Coronary artery (tissue), 2 donors: ENCODE measurements at places on chromosomes 7 and 10.

- no peak for DNase-seq
These were observed 6.8 kb downstream of the SLC25A13 start for GRCh38 chr7:96315125-96315512.

GRCh38 chr10:91196268-91197048, 24.0 kb upstream of the PCGF5 start:
- DNase-seq, result no peak

- DNase-seq, result no peak
These were observed 136.8 kb downstream of the GALNT11 start for GRCh38 chr7:152162287-152162686.

DNA sequence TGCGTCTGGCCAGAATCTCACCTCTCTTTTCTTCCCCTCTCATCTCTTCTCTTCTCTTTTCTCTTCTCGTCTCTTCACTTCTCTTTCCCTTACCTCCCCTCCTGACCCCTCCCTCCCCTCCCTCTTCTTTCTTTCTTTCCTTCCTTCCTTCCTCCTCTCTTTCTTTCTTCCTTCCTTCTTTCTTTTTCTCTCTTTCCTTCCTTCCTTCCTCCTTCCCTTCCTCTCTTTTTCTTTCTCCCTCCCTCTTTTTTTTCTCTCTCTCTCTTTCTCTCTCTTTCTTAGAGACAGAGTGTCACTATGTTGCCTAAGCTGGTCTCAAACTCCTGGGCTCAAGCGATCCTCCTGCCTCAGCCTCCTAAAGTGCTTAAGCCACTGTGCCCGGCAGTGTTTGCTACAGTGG, 4.6 kb upstream of the GTF2IRD1 start:
- DNase-seq, result no peak

GRCh38 chr7:24669971-24670591, 87.2 kb downstream of the GSDME start:
- DNase-seq, result no peak

DNA sequence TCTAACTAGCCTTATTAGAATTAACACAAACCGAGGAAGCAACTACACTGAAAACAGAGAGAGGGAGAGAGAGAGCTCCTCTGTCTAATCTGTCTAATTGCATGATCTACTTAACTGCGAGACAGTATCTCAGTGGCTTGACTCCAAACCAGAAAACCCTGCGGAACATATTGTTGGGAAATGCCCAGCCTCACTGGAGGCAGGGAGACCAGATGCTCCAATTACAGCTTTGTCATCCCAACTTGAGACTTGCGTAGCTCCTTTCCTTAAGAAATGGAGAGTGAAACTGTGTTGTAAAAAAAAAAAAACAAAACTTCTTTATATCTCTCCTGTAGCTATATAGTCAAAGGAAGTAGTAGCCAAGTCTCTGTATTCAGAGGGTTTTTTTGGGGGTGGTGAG, 52.0 kb upstream of the ZNRF2 start:
- no peak for DNase-seq

DNA sequence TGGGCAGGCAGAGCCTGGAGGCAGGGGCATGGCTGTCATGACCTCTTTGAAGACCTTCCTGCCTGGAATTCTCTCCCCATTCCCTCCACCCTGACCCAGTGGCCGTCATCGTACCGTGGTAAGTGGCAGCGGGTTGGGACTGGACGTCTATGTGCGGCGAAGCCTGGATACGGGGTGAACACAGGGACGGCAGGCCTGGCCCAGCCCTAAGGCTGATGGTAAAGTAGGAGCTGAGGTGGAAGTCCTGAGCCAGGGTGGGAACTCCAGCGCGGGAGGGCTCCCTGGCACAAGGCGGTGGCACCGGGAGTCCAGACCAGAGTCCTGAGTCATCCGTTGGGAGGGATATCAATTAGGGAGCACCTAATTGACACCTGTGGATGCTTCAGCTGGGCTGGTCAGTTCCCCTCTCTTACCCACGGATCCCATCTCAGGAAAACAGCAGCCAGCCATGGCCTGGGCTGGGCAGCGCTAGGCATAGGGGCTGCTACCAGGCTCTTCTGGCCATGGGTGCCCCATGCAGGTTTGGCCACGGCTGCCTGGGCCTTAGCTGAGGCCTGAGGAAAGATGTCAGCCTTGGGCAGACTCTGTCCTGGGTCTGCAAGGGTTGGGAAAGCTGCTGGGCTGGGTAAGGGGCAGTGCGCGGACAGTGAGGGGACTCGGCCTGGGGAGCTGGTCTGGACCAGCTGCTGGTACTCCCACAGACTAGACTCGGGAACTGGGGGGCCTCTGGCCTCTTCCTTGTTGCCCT, 3.3 kb downstream of the PPIF start:
- peak; percentile 72 for DNase-seq

DNA sequence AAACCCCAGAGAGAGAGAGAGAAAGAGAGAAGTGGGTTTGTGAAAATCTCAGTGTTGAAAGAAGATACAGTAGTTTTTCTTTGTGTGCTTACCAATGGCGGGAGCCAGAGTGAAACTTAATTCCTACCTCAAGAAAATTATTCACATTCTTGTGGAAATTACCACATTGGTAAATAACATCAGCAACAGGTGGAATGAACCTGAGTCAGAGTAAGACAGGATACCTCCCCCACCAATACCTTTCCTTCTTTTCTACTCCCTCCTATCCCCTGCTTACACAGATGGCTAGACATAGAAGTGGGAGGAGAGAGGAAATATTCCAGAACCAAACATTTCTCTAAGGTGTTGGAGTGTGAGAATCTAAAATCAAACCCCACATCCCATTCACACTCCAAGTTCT, 793.9 kb downstream of the SORCS3 start:
- DNase-seq, result no peak

GRCh38 chr7:5381071-5381772, 42.4 kb downstream of the TNRC18 start:
- no peak for DNase-seq
